Bronchial epithelial cell (primary cell): ENCODE measurements at places on chromosomes 5 and 9.
A peak's percentile ranks its signal among the peaks of the same experiment; 100 is the strongest.

GRCh38 chr5:43279548-43280274, 33.5 kb downstream of the HMGCS1 start:
- no peak for DNase-seq

GRCh38 chr5:122727112-122727541, 47.8 kb upstream of the SNX2 start:
- DNase-seq, result peak; percentile 93

- DNase-seq, result no peak
These were observed 106.0 kb downstream of the ADRB2 start for GRCh38 chr5:148932355-148932935.

GRCh38 chr5:159894149-159894720, 22.0 kb upstream of the ADRA1B start:
- DNase-seq, result no peak

- peak; percentile 98 for DNase-seq
These were observed 120.6 kb downstream of the TTLL11 start for GRCh38 chr9:121972501-121972981.

DNA sequence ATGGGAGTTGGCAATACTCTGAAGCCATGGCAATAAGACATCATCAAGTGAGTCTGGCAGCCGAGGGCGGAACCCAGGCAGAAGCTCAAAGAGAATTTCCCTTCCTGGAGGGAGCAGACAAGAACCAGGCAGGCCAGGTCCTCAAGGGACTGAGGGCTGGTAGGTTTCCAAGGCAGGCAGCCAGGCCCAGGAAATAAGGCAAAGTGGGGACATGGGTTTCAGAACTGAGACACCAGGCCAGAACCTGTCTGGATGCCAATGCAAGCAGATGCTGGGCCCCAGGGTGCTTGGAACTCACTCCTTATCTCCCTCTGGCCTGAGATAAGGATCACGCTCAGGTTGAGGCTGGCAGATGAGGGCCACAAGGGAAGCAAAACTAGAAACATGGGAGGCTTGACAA, 8.9 kb downstream of the TSSK1B start:
- DNase-seq, result peak; percentile 10

DNA sequence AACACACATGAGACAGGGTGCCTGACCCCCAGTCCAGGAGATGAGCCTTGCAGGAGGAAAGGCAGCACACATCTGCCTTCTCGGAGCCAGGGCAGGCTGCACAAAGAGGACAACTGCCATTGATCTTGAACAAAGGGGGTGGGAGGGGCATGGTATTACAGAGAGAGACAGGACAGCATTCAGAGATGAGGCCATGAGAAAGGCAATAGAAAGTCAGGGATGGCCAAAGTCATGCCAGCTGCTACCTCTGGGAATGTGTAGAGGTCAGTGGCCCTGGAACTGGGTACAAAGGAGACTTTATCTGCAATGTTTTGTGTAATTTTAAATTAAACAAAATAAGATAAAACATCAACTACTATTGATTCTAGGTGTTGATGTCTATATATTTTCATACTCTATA, 43.2 kb downstream of the WDR36 start:
- DNase-seq, result no peak

- no peak for DNase-seq
These were observed 75.7 kb downstream of the TEK start for GRCh38 chr9:27184556-27185351.

DNA sequence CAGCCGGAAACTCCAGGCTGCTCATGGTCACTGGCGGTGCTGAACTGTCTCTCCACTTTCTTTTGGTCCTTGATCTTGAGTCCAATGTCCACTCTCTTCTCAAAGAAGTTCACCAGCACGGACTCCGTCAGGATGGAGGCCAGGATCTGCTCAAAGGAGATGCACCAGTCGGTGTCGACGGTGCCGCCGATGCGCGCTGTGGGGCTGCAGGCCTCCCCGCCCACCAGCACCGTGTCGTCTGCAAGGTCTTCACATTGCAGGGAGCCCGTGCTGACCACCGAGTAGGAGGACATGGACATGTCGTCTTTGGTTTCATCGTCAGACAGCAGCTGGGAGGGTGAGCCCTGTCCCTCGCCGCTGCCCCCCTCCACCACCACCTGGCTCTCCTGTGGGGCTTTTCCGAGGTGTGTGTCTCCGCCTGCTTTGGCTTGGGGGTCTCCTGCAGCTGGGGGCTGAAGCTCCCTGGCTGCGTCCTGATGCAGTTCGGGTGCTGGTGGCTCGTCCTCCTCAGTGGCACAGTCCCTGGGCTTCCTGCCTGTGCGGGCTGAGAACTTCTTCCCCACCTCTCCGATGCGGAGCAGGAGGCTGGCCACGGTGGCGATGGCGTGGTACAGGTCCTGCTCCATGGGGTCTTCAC, 5.0 kb upstream of the MRNIP start:
- DNase-seq, result no peak

DNA sequence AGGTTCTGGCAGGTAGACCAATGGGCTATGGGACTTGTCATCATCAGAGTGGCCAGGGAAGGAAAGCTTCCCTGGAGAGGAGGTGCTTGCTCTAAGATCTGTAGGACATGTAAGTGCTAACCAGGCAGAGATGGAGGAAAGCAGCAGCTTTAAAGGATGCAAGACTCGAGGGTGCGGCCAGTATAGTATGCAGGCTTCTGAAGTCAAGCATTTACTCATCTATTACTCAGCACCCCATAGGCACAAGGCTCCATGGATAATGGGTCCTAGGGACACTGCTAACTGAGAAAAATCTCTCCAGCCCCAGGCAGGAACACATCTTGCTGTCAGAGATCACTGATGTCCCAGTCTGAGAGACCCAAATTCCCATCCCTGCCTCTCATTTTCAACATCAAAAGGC, 49.7 kb downstream of the WWC1 start:
- DNase-seq, result peak; percentile 75

GRCh38 chr5:141934099-141934844, 10.6 kb downstream of the DELE1 start:
- DNase-seq, result no peak

DNA sequence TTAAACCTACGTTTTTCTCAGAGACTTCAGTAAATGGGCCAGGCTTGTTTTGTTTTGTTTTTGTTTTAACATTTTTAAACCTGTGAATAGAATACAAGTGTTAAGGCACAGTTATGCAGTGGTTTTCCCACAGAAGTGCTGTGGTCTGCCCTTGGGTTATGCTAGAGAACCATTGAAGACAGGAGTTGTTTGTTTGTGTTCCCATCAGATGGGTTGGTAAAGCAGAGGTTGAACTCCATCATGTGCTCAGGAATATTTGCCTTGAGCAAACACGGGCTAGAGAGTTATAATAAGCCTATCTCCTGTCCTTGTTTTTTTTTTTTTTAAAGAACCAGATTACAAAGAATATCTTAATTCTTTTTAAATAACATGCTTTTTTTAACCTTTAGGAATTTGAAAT, 28.5 kb downstream of the RHOBTB3 start:
- peak; percentile 10 for DNase-seq

DNA sequence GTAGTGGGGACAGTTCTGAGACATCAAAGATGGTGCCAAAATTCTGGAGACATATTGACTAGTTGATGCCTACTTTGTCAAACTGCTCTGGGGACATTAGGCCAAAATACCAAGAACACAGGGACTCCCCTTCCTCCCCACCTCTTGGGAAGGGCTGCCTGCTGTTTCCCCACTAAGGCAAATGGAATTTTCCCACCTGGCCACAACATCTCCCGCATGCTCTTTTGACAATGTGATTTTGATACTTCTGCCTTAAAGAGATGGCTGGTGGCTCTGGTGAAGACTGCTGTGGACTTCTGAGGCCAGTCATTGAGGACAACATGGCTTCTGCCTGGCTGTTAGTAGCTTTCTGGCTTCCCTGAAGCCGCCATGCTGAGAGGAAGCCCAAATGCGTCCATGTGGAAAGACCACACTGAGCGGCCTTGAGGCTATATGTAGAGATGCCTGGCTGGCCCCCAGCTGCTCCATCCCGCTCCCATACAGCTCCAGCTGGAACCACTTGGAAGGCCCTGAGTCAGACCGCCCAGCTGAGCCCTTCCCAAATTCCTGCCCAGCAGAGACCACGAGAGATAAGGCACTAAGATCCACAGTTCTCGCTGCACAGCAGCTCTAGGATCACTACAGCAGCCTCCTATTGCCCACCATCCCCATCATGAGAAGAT, 226.7 kb downstream of the SYK start:
- DNase-seq, result no peak

- DNase-seq, result no peak
These were observed 2.4 kb downstream of the SPRY4 start for GRCh38 chr5:142322403-142322746.

DNA sequence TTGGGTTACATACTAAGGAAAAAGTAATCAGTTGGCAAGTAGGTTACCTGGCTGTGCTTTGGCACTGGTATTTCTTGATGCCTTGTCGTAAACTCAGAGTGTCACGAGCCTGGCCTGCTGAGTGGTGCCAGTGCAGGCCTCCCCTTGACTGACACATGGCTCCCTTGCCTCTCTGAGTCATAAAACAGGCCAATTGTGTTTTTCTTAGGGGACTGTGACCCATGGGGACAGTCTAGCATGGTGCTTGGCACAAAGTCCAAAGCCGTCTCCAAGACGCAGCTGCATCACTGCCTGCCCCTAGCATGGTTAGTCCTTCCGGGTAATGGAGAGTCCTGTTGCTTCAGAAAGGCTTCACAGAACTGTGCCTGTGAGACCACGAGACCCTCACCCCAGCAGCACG, 132.5 kb downstream of the MVB12B start:
- DNase-seq, result no peak

- peak; percentile 97 for DNase-seq
These were observed 1471.7 kb upstream of the C9orf72 start for GRCh38 chr9:29044959-29045358.

DNA sequence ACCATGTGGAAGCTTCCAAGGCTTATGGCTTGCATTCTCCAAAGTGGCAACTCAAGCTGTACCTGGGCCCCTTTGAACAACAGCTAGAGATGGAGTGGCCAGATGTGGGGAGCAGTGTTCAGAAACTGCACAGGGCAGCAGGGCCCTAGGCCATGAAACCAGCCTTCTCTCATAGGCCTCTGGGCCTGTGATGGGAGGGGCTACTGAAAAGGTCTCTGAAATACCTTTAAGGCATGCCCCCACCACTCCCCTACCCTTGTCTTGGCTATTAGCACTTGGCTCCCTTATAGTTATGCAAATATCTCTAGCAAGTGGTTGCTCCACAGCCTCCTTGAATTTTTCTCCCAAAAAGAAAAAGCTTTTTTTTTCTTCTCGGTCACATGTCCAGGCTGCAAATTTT, 1014.6 kb downstream of the DTWD2 start:
- no peak for DNase-seq

DNA sequence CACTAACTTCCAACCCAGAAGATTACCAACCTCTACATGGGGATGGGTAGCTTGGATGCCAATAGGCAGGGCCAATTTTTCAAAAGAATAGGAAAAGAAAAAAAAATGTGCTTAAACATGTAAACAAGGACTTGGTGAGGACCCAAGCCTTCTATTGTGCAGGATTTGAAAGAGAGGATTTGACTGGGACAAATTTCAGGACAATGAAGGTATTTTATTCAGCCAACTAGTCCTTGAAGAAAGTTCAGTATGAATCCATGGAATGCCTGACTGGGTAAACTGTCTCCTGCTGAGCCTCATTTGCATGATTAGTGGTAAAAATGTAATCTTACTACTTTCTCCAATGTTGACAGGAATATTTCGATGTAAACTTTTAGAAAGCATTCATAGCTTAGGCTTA, 192.5 kb upstream of the RORB start:
- DNase-seq, result no peak

DNA sequence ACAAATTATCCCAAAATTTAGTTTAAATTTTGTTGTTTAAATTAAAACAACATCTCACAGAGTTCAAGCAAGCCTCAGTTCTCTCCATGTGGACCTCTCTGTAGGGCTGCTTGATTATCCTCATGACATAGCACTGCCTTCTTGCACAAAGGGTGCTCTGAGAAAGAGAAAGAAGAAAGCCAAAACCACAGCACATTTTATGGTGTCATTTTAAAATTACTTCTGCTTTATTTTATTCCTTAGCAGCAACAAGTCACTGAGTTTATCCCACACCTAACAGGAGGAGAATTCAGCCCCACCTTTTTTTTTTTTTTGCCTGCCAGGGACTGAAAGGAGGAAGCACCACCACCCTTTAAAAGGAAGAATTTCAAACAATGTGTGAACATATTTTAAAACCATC, 12.8 kb upstream of the KCNV2 start:
- no peak for DNase-seq

- DNase-seq, result no peak
These were observed 58.3 kb upstream of the MOCS2 start for GRCh38 chr5:53167836-53168235.

DNA sequence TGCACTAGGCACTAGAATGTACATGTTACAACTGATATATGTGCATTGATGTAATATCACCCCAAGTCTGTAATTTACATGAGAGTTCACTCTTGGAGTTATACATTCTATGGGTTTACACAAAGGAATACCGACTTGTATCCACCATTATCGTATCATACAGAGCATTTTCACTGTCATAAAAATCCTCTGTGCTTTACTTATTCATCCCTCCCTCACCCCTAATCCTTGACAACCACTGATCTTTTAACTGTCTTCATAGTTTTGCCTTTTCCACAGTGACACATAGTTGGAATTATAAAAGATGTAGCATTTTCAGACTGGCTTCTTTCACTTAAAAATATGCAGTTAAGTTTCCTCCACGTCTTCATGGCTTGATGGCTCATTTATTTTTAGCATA, 11.1 kb upstream of the RFK start:
- no peak for DNase-seq

GRCh38 chr5:148834689-148835088, 8.3 kb downstream of the ADRB2 start:
- DNase-seq, result no peak

DNA sequence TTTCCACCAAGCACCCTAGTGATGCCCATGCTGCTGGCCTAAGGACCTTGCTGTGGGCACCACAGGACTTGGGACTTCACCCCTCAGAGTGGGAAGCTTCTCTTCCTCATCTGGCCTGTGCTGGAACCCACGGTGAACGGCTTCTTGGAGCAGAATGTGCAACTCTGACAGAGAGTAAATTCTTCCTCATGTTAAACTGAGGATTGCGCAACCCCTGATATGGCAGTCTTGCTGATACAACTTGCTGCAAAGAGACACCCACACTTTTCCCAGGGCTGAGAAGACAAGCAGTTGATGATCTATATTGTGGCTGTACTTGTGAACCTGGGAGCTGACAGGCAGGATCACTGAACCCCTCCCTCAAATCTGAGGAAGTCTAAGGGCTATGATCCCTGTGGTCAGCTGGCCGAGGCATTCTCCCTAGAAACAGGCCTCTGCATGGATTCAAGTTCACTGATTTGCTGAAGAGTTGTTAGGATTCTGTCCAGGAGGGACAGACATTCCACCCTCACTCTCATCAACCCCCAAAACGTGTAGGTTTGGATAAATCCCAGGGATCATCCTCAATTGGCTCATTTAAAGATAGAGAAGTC, 307.2 kb downstream of the MTRR start:
- no peak for DNase-seq

DNA sequence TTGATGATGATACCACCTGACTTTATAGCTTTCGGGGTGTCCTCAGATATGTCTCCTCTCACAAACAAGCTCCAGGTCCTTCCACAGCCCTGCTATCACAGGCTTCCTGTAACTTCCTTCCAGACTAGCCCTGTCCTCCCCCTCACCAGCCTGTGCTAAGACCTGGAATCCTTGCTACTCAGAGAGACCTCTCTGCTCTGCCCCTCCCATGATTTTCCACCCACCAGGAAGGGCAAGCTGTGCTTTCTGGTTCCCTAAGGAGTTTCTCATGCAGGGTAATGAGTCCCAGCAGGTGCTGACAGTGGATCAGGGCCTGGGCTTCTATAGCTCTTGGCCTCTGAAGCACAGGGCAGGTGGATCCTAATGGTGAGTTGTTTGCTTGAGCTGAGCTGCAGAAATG, 86.9 kb downstream of the AOPEP start:
- no peak for DNase-seq
